Hematopoietic multipotent progenitor cell treated with erythropoietin and hydrocortisone succinate and interleukin-3 and kit ligand, for 4 days (in vitro differentiated cells): ENCODE measurements at places on chromosomes 11 and 22.

GRCh38 chr11:99841885-99842284 lies 821.1 kb downstream of the CNTN5 start:
- no peak for DNase-seq

DNA sequence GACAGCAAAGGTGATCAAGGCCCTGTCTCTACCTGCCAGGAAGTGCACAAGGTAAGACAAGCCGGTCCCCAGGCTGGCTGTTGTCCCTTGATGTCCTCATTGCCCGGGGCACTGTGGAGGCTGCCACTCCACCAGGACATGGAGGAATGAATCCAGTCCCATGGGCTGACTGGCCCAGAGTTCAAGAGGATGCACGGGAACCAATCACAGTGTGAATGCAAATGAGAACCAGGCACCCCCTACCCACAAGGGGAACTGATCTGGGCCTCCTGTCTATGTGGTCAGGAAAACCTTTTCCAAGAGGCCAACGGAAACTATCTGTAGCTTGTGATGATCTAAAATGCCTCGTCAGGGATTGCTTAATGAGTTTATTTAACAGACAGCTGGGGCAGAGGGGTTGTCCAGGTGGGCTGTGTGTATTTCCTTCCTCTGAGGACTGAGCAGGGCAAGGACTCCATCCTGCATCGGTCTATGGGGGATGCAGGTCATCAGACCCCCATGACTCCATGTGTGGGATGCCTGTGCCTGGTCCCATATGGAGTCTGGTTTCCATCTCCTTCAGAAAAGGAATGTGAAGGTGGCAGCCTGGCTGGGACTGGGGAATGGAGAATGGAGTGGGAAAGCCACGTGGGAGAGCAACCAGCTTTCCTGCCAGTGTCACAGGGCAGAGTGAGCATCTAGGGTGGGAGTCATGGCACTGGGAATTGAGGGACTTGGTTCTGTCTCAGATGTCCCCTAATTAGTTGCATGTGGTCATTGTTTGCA lies 60.5 kb downstream of the CD82 start:
- peak; percentile 73 for DNase-seq

DNA sequence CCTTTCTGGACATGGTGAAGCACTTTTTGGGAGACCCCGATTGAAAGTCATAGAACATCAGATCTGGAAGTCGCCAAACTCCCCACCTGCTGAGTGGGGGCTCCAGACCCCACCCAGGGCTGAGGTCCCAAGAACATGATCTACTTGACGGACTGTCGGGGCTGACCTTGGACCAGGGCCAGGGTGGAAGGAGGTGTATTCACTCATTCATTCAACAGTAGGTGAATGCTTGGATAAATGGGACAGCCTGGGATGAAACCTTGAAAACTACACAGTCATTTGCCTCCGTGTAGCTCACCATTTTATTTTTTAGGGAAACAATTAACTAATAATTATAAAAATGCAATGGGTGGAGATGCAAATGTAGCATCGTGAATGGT lies 629.0 kb downstream of the BRD1 start:
- DNase-seq = no peak

DNA sequence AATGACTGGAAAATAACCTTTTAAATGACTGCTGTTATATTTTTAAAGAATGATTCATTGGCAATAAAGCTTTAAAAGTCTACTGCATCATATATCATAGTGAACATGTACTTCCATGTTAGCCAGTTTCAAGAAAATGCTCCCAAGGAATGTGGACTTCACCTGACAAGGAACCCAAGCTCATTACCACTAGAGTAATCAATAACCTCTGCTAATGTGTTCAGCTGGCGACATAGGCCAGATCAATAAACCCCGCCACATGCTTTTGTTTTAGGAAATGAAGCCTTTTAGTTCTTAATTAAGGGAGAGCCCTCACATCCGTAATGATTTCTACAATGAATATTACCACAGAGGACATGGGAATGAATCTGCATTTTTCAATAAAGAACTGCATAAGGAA lies 1219.9 kb upstream of the CNTN5 start:
- no peak for DNase-seq

- DNase-seq = no peak
Observed at GRCh38 chr11:10352921-10353550, 48.2 kb downstream of the ADM start.

DNA sequence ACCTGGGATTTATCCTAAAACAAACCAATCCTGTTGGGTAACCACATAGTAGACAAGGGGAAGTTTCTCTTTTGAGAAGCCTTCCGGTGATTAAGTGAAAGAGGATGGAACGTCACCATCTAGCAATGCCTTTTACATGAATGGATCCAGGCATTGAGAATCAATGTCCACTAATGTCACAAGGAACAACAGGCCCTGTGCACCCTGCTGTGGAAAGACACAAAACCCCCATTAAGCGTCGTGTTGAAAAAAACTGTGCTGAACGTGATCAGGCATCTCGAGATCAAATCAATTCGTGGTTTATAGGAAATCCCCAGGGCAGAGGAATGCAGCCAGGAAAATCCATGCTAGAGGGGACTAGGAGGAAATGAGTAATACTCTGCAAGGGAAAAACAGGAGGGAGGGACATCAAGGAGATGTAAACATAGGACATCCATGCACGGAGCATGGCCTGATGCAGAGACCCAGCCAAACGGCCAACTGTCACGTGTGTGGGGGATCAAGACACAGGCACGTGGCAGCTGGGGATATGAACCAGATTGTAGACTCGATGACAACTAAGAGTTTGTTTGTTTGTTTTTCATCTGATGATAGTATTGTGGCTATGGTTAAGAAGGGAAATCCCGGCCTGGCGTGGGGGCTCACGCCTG lies 38.6 kb upstream of the CARS1 start:
- DNase-seq = no peak

- DNase-seq = peak; percentile 7
Observed at GRCh38 chr11:24793479-24793878, 296.6 kb downstream of the LUZP2 start.

DNA sequence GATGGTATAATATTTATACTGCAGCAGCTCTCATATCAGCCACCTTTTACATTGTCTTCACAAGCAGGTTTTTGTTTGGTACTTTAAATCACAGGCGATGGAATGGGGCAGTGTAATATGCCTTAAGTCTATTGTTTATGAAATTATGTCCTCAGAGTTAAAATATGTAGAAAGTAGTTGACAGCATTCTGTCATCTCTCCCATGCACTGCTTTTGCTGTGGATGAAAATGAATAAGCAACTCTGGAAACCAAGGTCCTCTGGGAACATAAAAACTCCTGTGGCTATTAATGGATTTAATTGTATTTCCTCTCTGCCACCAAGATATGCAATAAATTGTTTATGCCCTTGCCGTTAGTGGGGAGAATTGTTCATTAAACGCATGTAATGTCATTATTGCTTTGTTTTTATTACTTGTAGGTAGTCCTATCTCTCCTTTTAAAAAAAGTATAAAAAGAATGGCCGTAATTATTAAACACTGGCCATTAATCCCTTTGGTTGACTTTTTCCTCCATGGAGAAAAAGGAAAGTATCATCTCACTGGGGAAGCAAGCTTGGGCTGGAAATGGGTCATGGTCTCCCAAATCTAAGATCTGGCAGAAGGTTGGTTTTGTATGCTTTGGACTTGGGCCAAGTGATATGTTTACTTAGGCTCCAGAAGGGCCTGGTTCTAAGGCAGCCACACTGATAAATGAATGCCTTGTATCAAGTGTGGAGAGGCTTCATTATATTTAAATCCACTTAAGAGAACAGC lies 13.1 kb downstream of the PACS1 start:
- peak; percentile 66 for DNase-seq

DNA sequence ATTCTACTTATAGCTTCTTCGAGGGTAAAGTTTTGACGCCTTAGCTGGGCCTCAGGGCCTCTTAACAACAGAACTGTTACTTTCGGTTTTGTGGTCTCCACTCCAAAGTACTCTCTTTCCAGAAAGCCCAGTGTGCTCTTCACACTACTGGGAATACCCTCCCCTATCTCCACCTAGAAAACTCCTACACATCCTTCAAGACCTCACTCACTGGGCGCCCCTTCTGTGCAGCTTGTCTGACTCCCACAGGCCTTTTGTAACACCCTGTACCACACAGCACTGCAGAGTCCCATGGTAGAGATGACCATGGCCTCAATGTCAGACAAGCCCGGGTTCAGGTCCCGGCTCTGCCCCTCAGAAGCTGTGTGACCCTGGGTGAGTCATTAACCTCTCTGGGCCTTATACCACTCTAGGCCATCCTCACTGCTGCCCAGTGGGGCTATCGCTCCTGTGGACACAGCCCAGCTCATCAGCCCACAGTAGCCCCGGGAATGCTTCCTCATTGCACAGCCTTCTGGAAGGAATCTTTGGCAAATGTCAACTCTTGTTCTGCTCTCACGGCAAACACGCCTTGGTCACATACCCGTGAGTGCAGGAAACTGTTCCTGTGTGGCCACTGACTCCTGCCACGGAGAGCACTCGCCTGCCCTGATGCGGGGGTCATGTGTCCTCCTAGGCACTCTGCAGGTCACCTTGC lies 51.4 kb downstream of the SHISAL1 start:
- DNase-seq = no peak

GRCh38 chr11:38524945-38525344 lies 1926.9 kb upstream of the RAG2 start:
- DNase-seq = no peak

- DNase-seq = peak; percentile 18
Observed at GRCh38 chr11:14361951-14362350, 3.0 kb upstream of the RRAS2 start.

DNA sequence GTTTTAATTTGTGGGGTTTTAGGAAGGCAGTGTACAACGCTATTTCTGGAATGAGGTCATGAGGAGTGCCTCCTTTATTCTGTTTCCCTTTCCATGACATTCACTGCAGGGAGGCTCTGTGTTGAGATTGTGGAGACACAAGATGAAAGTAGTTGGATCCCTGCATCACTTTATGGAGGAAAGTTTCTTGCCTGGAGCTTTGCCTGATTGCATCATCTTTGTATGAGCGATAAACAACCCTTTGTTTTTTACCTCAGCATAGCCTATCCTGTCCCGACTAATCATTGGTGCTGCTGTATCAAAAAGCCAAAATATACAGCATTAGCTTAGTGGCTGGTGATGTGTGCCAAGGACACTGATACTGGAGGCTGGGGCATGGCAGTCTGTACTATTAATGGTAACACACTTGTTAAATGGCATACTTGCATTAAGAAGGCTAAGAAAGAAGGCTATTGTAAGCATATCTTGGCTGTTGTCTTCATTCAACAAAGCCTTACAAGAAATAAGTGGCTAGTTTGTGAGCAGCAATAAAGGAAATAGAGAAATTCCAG lies 31.2 kb upstream of the SLC5A4 start:
- no peak for DNase-seq

GRCh38 chr22:22835771-22836291 lies 51.8 kb upstream of the IGLL5 start:
- DNase-seq = no peak

DNA sequence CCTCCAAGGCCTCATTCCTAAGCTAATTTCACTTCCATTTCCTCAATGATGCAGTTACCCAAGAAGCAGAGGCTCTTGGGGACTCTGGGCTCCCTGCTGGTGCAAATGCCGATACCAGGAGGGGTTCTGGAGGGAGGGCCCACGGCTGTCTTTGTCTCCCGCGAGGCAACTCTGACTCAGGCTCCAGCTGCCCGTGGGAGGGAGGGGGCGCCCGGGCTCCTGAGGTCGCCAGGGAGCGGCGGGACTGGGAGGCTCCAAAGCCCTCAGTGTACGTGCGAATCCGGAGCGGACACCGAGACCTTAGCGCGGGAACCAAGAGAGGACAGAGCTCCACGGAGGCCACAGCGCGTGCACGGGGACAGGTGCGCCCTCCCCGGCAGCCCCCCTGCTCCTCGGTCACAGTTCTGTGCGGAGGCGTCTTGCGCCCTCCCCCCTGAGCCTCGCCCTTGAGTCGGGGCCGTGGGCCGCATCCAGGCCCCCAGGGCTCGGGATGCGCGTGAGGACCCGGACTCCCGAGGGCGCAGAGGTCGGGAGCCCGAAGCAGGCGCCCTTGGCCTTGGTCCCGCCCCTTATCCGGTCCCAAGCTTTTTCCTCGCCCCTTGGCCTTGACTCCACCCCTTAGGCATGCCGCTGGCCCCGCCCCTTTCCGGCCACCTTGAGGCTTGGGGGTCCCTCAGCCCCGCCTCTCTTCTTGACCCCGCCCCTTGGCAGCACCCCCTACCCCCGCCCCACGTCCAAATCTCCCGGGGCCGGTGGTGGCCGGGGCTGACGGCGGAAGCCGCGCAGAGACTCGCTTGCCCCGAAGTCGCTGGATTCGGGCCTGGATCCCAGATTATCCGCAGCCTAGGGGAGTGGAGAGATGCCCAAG lies 4.7 kb upstream of the SHISA8 start:
- peak; percentile 71 for DNase-seq

- no peak for DNase-seq
Observed at GRCh38 chr11:45737056-45737455, 67.9 kb upstream of the SLC35C1 start.

- no peak for DNase-seq
Observed at GRCh38 chr22:49753961-49754695, 73.5 kb downstream of the BRD1 start.

DNA sequence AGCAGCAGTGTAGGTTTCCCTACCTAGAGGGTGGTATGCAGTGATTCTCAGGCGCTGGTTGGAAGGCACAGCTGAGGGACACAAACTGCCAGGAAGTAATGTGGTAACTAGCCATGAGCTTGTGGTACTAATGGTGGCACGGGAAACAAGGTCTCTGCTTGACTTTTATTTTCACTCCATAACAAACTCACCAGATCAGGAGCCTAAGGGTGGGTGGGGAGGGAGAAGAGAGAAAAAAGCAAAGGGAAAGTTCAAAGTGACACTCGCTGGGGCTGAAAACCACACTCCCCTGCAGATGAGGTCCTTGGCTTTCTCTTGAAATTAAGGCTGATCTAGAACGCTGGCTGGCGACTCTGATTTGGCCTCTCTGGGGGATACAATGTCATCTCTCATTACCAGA lies 22.0 kb downstream of the TRAF6 start:
- peak; percentile 46 for DNase-seq

DNA sequence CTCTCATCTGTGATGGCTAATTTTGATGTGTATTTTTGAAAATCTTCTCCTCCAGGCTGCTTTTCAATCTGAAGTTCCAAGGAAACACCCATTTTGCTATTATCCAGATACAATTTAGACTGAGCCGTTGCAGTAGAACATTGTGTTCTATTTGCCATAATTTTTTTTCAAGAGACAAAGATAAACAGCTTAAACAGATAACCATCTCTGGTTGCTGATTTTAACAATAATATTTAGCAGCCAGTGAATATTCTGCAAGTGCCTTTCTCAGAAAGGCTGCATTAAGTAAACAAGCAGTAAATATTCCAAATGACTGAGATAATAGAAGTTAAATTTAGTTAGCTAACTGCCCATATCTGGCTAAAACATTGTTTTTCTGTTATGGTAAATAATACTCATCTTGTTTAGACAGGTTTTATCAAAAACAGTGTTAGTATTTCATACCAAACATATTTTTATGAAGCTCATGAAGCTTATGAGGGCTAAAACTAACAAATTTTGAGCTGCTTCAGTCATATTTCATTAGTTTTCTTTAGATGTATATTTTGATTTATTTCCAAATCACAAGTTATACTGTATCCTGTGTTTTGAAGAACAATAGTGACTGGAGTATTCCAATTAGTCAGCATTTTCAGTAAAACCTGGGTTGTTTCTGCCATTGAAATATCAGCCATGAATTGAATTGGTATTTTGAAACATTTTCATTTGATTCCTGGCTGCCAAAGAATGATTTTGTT lies 206.7 kb downstream of the SBF2 start:
- DNase-seq = no peak
